ENCODE measurements at places on chromosomes 13 and 19.

DNA sequence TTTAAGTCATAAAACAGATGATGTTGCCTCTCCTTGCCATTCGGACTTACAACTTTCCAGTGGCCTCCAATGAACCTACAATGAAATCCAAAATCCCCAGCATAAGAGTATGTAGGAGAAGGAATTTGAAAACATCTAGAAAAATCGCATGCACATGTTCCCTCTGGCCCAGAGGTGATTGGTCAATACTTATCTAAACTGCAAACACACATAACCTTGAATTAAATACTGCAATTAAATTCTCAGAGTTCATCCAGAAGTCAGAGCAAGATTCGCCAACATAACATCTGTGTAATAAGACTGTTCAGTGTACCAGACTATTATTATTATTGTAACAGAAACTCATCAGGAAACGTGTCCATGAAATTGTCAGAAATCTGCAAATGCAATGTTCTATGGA, 82.2 kb upstream of the USP29 start:
- DNase-seq, result no peak

DNA sequence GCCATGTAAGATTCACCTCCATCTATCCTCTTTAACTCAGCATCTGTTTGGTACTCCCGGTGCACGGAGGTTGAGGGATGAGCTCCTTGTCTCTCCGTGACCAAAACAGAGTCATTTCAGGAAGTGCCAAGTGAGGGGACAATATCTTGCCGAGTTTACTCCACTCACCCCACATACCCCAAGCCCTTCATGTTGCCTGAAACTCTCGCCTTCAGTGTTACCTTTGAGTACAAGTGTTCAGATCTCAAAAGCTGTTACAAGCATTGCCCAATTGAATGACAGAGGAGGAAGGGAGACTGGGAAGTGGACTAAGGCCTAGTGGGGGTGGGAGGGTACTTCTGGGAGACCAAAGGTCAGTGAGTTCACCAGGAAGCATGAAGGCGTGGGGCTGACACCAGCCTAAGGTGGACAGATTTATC, 6.0 kb upstream of the SIGLEC12 start:
- no peak for DNase-seq

DNA sequence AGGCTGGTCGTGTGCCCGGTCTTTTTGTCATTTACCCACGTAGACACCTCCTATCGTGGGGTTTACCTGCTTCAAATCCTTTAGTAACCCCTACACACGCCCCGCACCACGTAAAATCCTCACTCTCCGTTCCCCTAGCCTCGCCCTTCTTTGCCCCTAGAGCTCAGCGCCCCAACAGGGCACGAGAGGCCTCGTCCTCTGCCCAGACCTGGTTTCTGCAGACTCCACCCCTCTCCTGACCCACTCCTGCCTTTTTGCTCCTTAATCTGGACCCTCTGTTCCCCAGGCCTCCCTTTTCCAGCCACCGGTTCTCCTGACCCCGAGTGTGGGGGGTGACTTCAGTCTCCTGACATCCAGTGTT, 412 bp downstream of the ZNF528 start:
- no peak for DNase-seq

DNA sequence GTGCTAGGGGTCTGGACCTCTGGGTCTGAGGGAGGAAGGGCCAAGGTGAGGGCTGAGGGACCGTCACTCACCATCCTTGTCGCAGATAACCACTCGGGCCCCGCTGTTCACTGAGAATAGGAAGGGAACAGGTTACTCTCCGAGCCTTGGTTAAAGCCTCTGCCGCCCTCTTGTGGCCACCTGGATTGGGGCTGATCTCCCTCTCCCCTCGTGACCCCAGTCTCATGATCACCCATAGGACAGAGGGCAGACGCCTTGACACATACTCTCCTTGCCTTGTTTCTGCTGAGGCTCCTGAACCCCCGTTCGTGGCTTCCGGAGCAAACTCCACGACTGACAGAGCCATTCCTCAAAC, 580 bp downstream of the HSD17B14 start:
- peak; percentile 97 for DNase-seq

DNA sequence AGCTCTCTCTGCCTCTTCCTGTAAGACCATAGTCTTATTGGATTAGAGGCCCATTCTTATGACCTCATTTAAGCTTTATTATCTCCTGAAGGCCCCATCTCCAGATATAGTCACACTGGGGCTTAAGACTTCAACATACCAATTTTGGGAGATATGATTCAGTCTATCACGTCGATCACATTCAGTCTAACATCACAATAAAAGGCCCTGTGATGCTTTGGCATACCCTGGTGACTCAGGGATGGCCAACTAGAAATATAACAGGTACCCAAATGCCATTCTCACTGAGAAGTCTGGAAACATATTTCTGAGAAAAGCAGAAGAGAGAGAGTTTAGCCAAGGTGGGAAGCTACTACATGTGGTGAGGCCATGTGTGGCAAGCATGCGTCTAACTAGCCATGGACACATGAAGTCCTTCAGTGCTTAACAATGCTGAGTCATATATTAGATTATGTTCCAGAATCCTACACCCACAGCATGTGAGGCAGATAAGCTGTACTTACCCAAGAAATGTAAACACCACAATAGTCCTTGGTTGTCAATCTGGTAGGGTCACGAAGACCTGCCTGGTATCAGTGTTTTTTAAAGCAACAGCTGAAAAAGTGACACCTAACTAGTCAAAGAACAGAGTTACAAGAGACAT, 485.1 kb downstream of the FOXO1 start:
- no peak for DNase-seq

DNA sequence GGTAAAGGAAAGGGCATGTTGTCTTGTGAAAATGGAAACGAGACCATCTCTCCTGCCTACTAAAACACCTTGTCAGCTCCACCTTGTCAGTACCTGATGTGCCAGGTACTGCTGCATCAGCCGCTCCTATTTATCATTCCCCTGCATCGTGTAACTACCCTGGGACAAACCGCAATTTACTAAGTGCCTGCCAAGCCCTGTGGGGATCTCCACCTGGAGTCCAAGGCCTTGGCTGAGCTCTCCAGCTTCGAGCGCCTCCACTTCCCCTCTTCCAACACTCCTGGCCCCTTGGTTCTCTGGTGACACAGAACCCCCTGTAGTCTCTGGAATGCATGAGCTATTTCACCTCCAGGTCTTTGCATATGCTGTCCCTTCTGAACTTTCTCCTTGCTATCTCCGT, 25.9 kb upstream of the CCNP start:
- no peak for DNase-seq

- no peak for DNase-seq
These were observed 460.6 kb downstream of the FOXO1 start for GRCh38 chr13:40205771-40206240.

- DNase-seq, result no peak
These were observed at the start of gene CD209 for GRCh38 chr19:7746903-7747884. Gene CD209 (minus strand): TSS chr19:7747534. CDS start chr19:7747511, 23 bp downstream.

DNA sequence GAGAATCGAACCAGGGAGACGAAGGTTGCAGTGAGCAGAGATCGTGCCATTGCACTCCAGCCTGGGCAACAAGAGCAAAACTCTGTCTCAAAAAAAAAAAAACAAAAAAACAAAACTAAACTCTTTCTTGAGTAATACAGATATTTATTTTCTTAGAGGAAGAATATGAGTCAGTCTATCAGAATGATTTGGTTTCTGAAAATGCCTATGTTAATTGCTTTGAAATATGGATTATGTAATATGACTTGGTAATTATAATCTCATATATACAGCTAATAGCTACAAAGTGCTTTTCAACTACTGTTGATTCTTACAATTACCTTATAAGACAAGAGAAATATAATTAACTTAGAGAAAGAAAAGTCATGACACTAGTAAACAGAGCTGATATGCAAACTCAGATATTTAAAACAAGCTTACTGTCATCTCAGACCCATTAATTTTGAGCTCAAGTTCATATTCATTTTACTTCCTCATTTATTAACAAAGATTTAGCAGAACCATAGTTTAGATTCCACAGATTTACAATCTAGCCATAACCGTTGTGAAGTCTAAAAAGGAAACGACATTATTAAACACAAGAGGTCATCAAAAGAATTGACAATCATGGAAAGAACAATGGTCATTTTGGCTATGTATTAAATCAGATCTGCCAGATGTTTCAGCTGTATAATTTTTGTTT, 88.0 kb downstream of the TBC1D4 start:
- no peak for DNase-seq

GRCh38 chr13:97569841-97570240, 135.9 kb downstream of the RAP2A start:
- DNase-seq, result no peak

- DNase-seq, result no peak
These were observed 15.5 kb upstream of the SIGLEC11 start for GRCh38 chr19:49976496-49976895.

GRCh38 chr19:38862321-38863059, 12.7 kb upstream of the HNRNPL start:
- DNase-seq, result peak; percentile 39

DNA sequence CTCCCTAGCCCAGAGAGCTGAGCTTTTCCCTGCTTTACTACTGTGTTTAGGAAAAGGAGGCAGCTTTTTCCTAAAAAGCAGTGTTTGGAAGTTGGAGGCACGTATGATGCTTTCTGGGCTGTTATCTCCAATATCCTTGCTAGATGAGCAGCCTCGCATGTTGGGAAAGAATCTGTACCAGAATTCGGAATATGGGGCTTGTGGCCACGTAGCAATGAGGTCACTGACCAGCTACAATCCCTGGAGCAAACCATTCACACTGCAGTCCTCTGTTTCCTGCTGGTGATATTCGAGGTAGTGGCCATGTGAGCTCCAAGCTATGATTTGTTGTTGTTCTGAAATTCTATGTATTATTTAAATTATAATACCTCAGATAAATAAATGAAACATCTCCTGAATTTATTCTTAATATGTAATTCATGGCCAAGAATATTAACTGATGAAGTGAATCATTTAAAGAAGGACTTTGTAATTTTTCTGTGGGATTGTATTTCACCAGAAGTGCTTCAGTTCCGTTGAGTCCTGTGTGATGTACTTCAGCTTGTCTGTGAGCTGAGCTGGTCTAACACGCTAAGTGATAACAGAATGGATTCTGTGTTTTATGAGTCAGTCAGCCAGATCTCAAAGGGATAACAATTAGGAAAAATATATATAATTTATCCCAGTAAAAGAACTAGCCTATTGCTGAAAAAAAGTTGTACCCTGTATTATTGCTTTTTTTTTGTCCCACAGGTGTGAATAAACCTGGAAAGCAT, 319.5 kb downstream of the SHISA2 start:
- no peak for DNase-seq

- peak; percentile 75 for DNase-seq
These were observed 27.2 kb upstream of the CBY2 start for GRCh38 chr13:45674908-45675307.
